ENCODE measurements at places on chromosomes 4 and X. TPM values are rescaled to one million over a fixed set of nuclear protein-coding genes. Genes with fewer than 3 reads are reported as not detected.

GRCh38 chrX:107834275-107835201, 8.9 kb downstream of the MID2 start:
- no peak overlapping the region for H3K4me3 ChIP-seq
- H3K36me3 ChIP-seq, result peaks cover 2% of the 10 kb centered on the region
- H3K4me1 ChIP-seq, result no peaks in the 10 kb centered on the region

GRCh38 chr4:3205995-3206394, 43.0 kb upstream of the MSANTD1 start:
- H3K27me3 ChIP-seq, result no peaks in the 10 kb centered on the region
- no peak overlapping the region for H3K27ac ChIP-seq
- H3K4me1 ChIP-seq, result peaks cover 9% of the 10 kb centered on the region
- peak; percentile 51 for DNase-seq

DNA sequence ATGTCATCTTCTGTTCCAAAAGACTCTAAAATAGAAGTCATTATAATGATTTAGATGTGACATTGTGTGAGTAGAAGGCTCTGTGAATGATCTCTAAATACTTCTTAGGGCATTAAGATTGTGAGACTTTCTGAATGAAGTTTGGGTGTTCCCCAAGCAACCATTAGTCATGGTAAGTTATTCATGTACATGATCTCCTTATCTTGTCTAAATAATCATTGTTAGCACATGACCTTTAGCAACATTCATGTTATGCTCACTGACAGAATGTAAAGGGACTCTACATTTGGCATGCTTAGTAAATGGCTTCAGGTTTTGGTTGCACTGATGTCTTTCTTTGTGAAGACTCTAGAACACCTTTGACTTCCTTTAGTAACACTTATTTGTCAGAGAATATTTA, 140.8 kb upstream of the AGA start:
- no peak overlapping the region for H3K4me3 ChIP-seq
- H3K36me3 ChIP-seq, result no peaks in the 10 kb centered on the region
- peaks cover 8% of the 10 kb centered on the region for H3K27me3 ChIP-seq
- DNase-seq, result no peak
- H3K4me1 ChIP-seq, result no peaks in the 10 kb centered on the region
- no peak overlapping the region for H3K27ac ChIP-seq

- peaks cover 33% of the 10 kb centered on the region for H3K4me1 ChIP-seq
- peaks cover 1% of the 10 kb centered on the region for H3K27me3 ChIP-seq
- H3K4me3 ChIP-seq, result peak overlapping the region; percentile 88
- no peak for DNase-seq
- H3K27ac ChIP-seq, result peak overlapping the region; percentile 100
Observed at GRCh38 chr4:143514901-143515300, 1.4 kb downstream of the SMARCA5 start.

- H3K4me1 ChIP-seq, result peaks cover 10% of the 10 kb centered on the region
- H3K27ac ChIP-seq, result peak within 1 kb of the TSS; percentile 62
- peak within 1 kb of the TSS; percentile 83 for H3K4me3 ChIP-seq
- H3K27me3 ChIP-seq, result no peaks in the 10 kb centered on the region
- peak; percentile 81 for DNase-seq
Observed at GRCh38 chrX:43656005-43656494, at the start of gene MAOA. Gene MAOA, plus strand, starts transcription at chrX:43656299. Its CDS starts 43 bp downstream, at chrX:43656342.

The TMEM187 gene
- total RNA-seq, result 18.3 TPM

DNA sequence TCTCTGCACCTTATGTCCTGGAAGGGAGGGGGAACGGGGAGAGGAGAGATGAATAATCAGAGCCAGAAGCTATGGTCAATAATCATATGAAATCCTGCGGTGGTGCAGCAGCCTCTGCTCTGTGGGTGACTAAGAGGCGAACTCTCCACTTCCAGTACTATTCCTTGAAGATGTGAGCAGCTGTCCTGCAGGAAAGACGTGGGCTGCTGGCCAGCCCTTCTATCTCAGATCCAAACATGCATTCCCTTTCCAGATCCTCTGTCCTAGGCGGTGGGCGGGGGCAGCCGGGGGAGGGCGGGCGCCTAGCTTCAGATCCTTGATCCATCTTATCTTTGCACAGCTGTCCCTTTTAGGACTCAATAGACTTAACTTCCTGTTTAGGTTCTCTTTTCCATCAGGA, 34.5 kb downstream of the SPINK2 start:
- no peaks in the 10 kb centered on the region for H3K36me3 ChIP-seq
- no peak for DNase-seq
- peaks cover 8% of the 10 kb centered on the region for H3K4me1 ChIP-seq
- H3K27ac ChIP-seq, result no peak overlapping the region
- peaks cover 17% of the 10 kb centered on the region for H3K27me3 ChIP-seq
- no peak overlapping the region for H3K4me3 ChIP-seq

The MAGEA4 gene
- not detected for total RNA-seq

GRCh38 chr4:3644849-3645627, 112.8 kb upstream of the LRPAP1 start:
- no peak for DNase-seq
- H3K36me3 ChIP-seq, result no peaks in the 10 kb centered on the region
- H3K4me1 ChIP-seq, result peaks cover 21% of the 10 kb centered on the region

Measured in chondrocyte (in vitro differentiated cells).